A549 treated with ZK216348 at 1 μM for 4 hours (cell line): ENCODE measurements at places on chromosomes 6 and 20. TPM values are rescaled to one million over a fixed set of nuclear protein-coding genes. Genes with fewer than 3 reads are reported as not detected.

GJA1 gene
- total RNA-seq: 47.2 to 79.8 TPM (median 68.1 TPM) in 5 replicates

DDAH2 gene
- total RNA-seq: 27.1 to 32.0 TPM (median 31.7 TPM) in 5 replicates

BLCAP gene
- total RNA-seq: 39.2 to 56.9 TPM (median 49.2 TPM) in 5 replicates

ZNF334 gene
- total RNA-seq: not detected in 5 replicates

MOCS1 gene
- total RNA-seq: 1.7 to 2.0 TPM (median 1.9 TPM) in 5 replicates

VAPB gene
- 48.3 to 63.7 TPM (median 51.0 TPM) in 5 replicates for total RNA-seq

PFDN4 gene
- total RNA-seq: 43.1 to 89.4 TPM (median 54.5 TPM) in 5 replicates

SSTR4 gene
- 0.17 to 0.35 TPM (median 0.25 TPM) in 4 of 5 replicates, not detected in the other for total RNA-seq

ZBTB12 gene
- 2.0 to 5.0 TPM (median 4.5 TPM) in 5 replicates for total RNA-seq

FAM83B gene
- total RNA-seq: 0.07 to 0.08 TPM (median 0.07 TPM) in 3 of 5 replicates, not detected in the others

DEFB124 gene
- not detected in 5 replicates for total RNA-seq

EDN3 gene
- total RNA-seq: 1.3 to 1.8 TPM (median 1.7 TPM) in 5 replicates

CLPSL2 gene
- 0.51 to 1.0 TPM (median 0.78 TPM) in 3 of 5 replicates, not detected in the others for total RNA-seq

NFATC2 gene
- 7.0 to 9.8 TPM (median 7.2 TPM) in 5 replicates for total RNA-seq

TMC2 gene
- not detected in 5 replicates for total RNA-seq
